ENCODE measurements at places on chromosomes 6 and 20.
A peak's percentile ranks its signal among the peaks of the same experiment; 100 is the strongest.

- peak; percentile 92 for DNase-seq
Measured at GRCh38 chr6:133705066-133705465, 183.8 kb upstream of the TCF21 start.

GRCh38 chr6:152977556-152977955 is 5.3 kb downstream of the FBXO5 start:
- DNase-seq = no peak

DNA sequence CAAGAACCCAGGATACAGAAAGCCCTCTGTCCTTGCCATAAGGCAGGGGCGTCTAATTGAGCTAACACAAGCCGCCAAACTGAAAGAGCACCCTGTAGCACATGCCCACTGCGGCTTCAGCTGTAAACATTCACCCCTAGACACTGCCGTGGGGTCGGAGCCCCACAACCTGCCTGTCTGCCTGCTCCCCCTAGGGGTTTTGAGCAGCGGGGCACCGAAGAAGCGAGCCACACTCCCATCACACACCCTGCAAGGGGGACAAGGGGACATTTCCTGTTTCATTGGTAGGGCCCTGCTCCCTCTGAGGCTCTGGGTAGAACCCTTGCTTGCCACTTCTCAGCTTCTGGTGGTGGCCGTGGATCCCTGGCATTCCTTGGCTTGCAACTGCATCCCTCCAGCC is 45.2 kb upstream of the BCLAF1 start:
- no peak for DNase-seq

- DNase-seq = no peak
Measured at GRCh38 chr20:45047581-45048119, 53.3 kb downstream of the KCNS1 start.

- no peak for DNase-seq
Measured at GRCh38 chr20:62551407-62552323, 75.9 kb upstream of the GATA5 start.

GRCh38 chr6:150153905-150154492 is 11.2 kb downstream of the PPP1R14C start:
- no peak for DNase-seq

DNA sequence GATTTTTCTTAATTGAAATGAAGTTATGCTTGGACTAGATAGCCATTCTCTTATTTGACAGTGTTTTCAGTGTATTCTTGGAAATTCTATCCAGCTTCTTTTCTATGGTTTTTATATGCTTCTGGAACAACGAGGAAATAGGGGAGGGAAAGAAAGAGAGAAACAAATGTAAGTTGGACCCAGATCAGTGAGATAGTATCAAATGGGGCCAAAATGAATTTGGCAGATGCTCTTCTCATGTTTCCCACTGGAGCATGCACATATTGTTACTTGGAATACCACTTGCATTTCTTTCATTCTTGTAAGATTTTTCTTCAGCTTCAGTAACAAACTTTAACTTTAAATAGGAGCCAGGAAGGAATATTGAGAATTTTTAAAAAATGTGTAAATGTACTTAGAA is 312.3 kb downstream of the PRL start:
- DNase-seq = no peak

DNA sequence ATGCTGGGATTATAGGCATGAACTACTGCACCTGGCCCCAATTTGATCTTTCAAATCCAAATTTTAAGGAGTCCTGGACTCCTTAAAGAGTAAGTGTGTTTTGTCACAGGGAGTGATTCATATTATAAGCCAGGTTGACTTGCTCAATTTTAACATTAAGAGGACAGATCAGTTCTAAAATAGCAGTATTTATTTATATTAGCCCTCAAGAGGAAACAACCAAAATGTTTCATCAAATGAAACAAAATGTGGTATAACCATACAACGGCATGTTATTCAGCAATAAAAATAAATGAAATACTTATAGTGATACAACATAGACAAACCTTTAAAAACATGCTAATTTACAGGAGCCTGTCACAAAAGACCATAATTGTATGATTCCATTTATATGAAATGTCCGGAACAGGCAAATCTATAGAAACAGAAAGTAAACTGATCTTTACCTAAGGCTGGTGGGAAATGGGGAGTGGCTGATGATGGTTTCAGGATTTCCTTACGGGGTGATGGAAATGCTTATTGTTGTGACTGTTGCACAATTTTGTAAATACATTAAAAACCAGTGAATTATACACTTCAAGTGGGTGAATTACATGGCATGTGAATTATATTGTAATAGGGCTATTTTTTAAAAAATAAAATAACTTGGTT is 637.4 kb downstream of the MMUT start:
- no peak for DNase-seq

DNA sequence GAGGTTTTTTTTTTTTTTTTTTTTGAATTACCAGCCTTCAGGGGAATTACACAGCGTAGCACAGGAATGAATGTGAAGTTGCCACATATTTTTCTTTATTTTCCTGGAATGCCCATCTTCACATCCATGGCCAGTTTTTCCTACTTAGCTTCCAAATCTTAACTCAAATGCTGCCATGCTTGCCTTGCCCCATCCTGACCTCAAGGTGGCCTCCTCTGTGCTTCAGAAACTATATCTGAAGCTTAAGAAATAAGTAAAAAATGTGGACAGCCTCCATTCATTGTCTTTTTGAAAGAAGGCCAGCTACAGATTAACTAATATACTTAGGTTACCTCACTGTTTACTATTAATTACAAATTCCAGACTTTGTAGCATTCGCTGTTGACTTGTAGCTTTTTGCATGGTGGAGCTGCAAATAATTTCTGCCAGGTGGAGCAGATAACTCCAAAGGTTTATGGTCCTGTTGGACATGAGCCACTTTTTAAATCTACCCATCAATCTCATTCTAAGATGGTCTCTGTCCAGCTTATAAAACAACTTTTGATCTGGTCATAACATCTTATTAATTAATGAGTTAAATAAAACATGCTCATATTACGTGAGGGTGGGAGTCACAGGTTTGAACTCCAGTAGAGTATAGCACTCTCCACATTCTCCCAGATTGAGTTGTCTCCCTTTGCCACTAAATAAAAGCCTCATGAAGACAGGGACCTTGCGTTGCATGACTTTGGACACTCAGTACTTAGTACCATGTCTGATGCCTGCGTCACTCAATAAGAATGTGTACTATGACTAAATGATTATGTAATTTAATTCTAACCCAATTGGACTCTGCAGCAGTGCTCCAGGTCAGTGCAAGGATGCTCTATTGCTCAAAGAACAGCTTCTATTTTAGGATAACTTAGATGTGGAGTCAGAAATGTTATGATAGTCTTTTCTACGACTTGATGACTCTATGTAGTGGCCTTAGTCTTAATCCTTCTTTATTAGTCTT is 678.6 kb upstream of the CITED2 start:
- DNase-seq = peak; percentile 45

GRCh38 chr6:3280866-3281465 is 22.2 kb downstream of the PSMG4 start:
- DNase-seq = no peak

- DNase-seq = peak; percentile 67
Measured at GRCh38 chr6:44738601-44739146, 351.2 kb downstream of the CDC5L start.

DNA sequence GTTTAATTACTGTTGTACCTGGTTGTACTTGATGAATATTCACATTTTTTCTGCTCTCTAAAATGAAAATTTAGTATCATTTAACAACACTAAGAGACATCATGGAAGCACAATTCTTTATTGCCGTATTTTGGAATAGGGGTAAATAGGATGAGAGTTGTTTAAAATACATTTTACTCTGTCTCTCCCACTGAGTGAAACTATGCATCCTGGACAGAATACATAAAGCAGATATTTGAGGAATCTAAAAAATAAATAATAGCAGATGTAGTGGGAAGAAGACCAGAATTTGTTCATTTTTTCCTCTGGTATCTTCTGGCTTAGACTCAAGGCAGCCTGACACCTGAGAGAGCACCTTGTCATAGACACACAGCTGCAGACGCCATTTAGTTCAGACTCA is 119.1 kb upstream of the AHI1 start:
- DNase-seq = no peak

DNA sequence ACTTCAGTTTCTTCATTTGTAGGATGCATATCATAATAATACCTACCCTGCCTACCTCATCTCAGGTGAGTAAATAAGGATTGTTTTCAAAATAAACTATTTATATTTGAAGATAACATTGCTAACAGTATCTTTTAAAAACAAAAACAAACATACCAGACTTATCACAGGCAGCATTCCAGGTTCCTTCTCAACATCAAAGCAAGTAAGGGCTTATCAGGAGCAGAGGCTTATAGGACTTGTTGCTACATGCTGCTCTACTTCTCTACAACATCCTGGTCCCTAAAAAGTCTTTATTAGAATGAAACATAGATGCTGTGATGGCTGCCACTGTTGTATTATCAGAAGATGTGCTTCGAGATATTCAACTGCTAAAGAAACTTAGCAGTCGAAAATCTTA is 149.2 kb upstream of the PRDM1 start:
- no peak for DNase-seq

DNA sequence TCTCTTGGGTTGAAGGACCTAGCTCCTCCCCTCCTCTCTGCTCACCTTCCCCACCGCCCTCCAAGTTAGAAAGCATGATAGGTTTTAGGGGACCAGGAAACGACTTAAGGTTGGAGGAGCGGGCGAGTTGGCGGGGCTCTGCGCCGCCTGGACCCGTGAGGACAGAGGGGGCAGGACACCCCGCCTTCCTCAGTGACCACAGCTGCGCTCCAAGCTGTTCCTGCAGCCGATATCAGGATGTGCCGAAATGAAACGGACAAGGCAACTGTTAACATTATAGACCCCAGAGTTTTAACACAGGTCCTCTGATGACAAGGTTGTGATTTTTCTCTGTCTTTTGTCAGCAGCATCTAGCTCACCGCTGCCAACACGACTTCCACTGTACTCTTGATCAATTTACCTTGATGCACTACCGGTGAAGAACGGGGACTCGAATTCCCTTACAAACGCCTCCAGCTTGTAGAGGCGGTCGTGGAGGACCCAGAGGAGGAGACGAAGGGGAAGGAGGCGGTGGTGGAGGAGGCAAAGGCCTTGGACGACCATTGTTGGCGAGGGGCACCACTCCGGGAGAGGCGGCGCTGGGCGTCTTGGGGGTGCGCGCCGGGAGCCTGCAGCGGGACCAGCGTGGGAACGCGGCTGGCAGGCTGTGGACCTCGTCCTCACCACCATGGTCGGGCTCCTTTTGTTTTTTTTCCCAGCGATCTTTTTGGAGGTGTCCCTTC is at the start of gene GRM1:
TSS of gene GRM1 (plus strand) at position 212 of the 722 bp plus-strand sequence. CDS start at position 668, 456 bp downstream.
- DNase-seq = no peak

GRCh38 chr20:1536893-1537730 is 20.4 kb downstream of the SIRPD start:
- DNase-seq = no peak

DNA sequence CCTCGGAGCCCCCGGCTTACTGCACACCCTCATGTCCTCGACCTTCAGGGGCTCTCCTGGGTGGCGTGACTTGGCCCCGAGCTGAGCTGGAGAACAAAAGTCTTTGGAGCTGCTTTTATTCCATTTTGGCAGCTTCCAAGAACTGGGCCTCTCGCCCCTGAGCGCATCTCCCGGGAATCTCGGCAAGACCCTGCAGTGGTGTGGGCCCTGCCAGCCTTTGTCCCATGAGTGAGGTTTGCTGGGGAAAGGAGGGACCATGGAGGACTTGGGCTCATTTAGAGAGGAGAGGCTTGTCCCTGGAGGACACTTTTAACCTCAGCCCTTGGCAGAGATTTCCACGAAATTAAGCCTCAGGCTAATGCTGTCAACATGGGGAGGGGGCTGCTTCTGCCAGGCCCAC is 62.3 kb upstream of the SLCO4A1 start:
- DNase-seq = no peak

- DNase-seq = no peak
Measured at GRCh38 chr6:106870069-106870468, 104.5 kb downstream of the CD24 start.

- DNase-seq = no peak
Measured at GRCh38 chr6:107128175-107128574, 12.9 kb upstream of the BEND3 start.

DNA sequence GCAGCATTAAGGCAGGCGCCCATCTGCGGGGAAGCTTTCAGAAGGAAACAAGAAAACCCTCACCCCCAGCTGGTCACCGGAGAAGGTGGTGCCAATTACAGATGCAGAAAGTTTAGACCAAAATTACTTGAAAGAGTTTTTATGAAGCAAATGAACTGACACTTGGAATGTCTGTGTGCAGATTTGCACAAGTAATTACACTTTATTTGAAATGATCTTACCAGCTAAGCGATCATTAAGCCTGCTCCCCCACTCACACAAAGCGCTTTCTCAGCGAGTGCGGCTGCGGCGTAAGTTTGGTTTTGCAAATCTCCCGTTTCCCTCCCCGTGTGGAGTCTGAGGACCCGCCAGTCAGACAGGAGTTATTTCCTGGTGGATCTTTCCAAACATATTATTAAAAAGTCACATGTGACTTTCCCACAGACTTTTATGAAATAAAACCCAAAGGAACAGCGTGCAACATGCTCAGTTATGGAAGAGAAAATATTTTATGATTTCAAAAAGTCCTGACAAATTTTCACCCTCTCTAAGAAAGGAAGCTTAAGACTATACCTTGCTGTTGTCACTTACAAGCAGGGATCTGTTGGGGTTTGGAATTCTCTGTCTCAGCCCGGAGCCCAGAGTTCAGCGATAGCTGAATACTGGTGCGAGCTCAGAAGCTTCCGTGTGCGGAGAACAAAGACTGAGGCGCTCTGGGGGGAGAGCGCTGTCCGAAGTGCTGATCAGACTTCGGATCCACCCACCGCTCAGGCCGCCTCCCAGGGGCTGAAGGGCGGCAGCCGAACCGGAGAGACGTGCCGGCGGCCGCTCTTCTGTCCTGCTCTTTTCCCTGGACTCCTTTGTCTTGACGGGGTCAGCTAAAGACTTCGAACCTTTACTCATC is 2.7 kb upstream of the MYT1 start:
- no peak for DNase-seq

DNA sequence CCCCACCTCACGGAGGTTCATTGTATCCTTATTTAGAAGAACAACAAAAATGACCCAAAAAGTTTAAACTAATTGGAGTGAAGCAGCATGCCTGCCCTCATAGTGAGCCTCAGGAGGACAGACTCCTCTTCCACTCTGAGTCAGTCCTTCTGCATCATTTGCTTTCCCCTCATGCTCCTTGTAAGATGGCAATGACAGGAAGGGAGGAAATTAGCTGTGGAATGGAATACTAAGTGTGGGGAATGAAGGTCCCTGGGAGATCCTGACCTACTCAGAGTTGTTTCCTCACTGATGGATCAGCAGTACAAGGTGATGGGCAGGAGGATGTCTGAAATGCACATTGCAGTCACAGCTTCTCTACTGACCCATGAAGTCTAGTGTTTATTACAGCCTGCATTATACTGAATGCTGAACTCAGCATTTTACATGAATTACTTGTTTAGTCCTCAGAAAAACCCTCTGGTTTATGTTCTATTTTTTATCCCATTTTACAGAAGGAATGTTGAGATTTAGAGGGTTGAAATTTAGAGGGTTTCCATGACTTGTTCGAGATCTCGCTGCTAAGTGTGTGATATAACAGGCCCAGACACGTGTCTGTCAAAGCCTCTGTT is 212.0 kb upstream of the PCSK2 start:
- no peak for DNase-seq

DNA sequence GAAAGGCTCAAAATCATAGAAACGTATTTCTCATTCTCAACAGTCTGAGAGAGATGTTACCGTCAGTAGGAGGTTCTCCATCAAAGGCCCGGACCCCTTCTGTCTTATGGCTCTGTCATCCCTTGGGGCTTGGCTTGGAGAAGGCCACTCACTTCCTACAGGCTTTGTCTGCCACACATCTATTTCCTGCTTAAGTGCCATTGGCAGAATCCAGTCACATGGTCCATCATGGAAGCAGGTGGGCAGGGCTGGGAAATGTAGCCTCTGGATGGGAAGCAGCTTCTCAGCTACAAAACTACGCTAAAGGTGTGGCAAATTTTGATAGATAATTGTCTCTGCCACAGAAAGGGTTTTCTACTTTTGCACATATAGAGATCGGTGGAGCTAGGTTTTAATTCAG is 12.6 kb upstream of the ZFP64 start:
- DNase-seq = no peak
